ENCODE measurements at places on chromosomes 3 and 15.

GRCh38 chr3:3355442-3355841 lies 176.0 kb upstream of the CRBN start:
- no peak for DNase-seq

DNA sequence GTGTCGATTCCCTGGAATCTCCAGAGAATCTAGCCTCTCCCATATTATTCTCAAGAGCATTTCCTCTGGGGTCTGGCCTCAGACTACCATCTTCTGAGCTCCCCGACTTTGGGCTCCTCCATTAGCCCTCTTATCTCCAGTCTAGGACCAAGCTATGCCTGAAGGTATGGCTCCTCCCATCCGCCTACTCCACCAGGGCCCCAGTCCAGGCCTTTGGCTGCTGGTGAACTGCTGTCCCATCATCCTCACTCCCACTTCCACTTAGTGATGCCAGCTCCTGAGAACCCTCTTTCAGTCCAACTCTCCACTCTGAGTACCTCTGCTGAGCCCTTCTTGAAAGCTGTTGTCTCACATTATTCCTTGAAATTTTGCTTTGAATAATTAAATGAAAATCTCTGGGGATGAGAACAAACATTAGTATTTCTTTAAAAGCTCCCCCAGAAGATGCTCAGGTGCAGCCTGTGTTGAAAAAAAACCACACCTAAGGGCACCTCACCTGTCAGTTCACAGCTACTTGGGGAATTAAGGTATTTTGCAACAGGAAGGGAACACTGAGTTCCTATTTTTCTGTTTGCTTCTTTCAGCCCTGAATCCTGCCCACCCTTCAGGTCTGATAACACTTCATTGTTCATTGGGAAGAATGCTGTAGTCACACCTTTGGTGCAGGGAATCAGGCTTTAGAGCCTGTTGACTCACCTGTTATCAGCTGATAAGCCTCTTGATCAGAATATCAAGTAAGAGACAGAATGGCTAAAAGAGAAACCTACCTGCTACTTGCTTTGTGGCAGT lies 9.5 kb downstream of the CLDN18 start:
- no peak for DNase-seq

DNA sequence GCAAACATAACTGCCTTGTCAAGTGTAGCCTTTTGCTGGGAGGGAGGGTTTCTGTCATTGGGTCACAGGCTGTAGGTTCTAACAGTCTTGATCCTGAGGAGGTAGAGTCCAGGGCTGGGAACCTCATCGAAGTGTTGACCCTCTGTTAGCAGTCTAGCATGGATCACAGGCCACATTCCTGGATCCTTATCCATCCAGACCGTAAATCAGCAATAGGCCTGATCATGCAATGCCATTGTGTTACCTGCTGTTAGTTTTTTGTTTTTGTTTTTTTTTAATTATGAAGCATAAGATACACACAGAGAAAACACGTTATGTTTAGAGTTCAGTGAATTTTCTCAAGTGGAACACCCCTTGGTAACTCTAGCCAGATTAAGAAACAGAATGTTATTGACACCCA lies 282.0 kb upstream of the TPM1 start:
- DNase-seq, result no peak

GRCh38 chr3:142566096-142566495 lies 12.4 kb downstream of the ATR start:
- no peak for DNase-seq

All from activated CD8-positive, alpha-beta memory T cell treated with anti-CD3 and anti-CD28 coated beads for 24 hours (primary cell).